ENCODE measurements at places on chromosomes 5 and 9.

- no peak for DNase-seq
Observed at GRCh38 chr5:13766236-13766635, 178.3 kb downstream of the DNAH5 start.

DNA sequence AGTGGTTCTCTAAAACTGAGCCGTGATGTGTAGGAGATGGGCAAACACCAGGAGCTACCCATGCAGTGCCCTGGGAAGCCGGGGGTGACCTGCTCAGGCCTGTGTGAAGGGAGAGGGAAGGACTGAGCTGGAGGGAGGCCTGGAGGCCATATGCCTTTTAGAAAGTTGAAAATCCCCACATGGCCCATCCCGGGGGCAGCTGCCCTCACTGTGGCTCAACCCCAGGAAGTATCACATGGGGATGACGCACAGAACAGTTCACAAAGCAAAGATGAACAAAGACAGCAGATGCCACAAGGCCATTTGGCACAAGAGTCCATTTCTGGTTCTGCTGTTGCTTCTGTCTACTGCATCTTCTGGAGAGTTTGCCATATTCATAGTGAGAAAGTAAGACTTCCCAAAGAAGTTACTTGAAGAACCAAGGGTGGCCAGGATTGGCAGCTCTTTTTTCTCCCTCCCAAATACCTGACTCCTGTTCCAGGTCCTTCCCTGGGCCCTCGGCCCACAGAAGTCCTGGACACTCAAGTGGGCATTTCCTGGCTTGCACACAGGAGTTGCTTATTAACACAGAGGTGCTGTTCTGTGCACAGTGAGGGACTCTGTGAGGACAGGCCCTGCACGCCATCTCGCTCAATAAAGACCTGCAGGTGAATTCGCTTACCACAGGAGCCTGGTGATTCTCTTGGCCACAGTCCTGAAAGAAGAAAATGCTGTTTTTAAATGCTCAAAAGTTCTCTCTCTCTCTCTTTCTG is 25.1 kb downstream of the ACSL6 start:
- no peak for DNase-seq

DNA sequence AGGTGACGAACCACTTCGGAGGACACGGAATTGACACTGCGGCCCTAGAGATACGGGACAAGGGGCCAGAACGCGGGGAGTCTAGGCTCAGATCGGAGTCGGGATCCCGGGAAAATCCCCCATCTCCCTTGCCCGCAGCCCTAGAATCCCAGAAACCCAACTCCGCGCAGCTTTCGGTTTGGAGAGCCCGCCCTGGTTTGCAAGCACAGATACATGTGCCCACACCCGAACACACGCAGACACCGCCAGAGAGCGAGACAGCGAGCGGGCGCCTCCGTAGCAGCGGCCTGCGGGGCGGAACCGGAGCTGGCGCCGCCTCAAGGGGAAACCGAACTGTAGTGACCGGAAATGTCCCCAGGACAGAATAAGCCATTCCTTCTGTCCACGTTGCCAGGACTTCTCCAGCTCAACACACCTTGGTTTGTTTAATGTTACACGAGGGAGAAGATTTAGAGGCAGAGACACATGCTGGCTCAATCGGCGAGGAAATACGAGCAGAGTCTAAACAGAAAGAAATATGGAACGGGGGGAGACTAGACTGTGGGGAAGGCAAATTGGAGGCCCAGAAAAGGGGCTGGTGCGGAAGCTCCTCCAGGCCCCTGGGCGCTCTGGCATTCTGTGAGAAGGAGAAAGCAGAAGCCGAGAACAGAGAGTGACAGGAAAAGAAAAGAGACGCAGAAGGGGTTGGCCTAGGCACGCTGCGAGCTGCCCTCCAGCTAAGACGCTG is 2.9 kb upstream of the PAX5 start:
- peak; percentile 47 for DNase-seq

DNA sequence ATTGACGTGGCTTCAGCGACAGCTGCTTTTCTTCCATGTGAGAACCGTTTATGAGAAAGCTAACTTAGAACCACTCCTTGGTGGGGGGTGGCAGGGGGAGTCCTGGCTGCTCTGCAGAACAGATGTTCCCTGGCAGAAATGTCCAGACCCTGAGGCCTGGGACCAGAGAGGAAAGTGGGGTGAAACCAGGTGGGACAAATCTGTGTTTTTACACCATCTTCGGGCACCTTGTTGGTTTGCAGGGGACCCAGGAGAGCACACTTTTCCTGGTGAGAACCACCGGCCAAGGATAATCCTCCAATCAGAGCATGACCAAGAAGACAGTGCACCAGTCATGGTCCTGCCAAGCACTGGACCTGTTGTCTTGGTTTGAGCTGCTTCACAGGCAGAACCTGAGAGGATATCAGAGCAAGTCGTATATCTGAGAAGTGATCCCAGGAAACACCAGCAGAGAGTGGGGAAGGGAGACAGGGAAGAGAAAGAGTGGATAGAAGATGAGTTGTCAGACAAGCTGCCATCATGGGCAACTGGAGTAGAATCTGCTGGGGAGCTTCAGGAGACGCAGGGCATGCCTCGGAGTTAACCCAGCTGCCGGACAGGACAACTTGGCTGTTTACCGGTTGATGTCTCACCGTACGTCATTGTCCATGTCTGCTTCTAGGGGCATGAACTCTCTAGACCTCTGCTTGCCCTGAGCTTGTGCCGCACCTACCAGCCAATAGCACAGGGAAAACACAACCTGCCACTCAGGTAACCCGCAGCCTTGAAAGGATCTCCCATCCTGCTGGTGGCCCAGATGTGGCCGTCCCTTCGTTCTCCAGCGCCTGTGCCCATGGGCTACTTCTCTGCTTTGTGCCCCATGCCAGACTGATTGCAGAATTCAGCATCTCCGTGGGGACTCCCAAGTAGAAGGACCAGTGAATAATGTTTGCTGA is 178.4 kb upstream of the MVB12B start:
- DNase-seq = no peak

DNA sequence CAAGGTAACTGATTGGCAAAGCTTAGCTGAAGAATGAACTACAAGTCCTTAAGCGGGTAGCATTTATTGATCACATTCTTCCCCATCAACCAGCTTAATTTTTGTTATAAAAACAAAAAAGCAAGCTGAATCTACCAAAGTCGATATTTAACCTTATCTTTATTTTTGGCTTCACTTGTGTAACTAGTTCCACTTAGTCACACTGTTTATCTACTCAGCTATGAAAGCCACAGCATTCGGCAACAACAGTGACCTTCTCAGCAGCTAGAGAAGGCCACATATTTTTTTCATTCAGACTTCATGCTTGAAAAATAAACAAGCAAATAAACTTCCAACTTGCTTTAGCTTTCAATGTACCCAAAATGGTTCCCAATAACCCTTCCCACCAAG is 69.4 kb downstream of the KLHL3 start:
- DNase-seq = no peak

GRCh38 chr5:65480306-65480865 is 1.3 kb downstream of the ADAMTS6 start:
- DNase-seq = no peak

- DNase-seq = no peak
Observed at GRCh38 chr9:33297432-33297831, 7.1 kb downstream of the NFX1 start.

GRCh38 chr5:141192110-141192725 is at the start of gene PCDHB10:
TSS of gene PCDHB10 (plus strand) at chr5:141192353. CDS start at chr5:141192553, 200 bp downstream.
- DNase-seq = no peak

- no peak for DNase-seq
Observed at GRCh38 chr9:129014124-129014523, 14.0 kb downstream of the SH3GLB2 start.

DNA sequence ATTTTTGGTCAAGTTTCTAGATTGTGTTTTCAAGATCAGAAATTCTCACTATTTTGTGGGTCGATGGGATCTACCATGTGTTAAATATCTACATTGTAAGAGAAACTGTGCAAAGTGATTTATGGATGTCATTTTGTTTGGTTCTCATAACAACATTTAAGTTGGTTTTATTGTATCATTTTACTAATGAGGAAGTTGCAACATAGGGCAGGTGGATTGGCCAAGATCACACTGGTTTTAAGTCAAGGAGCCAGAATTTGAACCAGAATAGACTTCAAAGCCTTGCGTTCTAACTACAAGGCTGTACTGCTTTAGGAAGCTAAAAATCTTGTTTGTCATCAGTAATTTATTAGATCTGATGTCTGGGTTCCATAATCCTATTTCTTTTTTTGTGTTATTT is 23.4 kb downstream of the SH3TC2 start:
- DNase-seq = no peak

- no peak for DNase-seq
Observed at GRCh38 chr5:56985936-56986625, 34.2 kb upstream of the MIER3 start.

DNA sequence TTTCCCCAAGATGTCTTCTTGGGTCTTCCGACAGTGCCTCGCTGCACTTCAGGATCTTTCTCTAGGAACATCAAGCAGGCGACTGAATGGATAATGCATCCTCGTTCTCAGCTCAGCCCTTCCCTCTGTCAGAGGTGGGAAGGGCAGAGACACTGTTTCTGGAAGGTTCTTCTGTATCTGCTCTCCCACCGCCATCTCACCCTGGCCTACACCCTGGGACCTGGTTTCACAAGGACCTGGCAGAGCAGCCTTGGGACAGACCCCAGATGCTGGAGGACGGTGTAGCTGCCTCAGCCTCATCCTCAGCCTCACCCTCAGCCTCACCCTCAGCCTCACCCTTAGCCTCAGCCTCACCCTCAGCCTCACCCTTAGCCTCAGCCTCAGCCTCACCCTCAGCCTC is 18.5 kb downstream of the MRPL36 start:
- DNase-seq = no peak

GRCh38 chr9:126546036-126546435 is 67.7 kb upstream of the LMX1B start:
- DNase-seq = no peak

DNA sequence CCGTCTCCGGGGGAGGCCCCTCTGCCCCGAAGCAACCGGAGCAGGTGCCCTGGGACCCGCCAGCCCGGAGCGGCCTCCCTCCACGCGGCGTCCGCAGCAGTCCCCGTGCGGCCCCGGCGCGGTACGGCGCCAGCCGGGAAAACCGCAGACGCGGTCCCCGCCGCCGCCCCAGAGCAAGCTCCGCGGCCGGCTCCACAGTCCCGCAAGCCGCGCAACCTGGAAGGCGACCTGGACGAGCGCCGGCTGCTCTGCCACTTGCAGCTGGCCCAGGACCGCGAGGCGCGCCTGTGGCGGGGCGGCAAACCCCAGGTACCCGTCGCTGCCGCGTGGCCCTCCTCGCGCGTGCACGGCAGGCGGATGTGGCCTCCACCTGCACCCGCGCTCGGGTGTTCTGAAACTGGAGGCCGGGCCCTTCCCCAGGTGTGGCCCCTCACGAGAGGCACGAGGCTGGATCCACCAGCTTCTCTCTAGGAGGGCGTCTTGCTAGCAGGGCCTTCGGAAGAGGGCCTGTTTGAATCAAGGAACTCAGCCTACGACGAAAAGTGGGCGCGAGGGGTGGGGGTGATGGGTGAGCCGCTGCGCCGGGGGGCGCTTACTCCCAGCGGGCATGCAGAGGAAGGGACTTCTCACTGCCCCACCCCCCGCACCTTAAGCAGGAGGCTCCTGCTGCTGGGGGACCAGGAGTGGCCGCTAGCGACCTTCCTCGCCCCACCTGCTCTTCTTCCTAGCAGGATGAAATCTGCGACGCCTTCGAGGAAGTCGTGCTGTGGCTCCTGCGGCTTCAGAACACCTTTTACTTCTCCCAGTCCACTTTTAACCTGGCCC is 602 bp downstream of the CCNI2 start:
- DNase-seq = no peak

DNA sequence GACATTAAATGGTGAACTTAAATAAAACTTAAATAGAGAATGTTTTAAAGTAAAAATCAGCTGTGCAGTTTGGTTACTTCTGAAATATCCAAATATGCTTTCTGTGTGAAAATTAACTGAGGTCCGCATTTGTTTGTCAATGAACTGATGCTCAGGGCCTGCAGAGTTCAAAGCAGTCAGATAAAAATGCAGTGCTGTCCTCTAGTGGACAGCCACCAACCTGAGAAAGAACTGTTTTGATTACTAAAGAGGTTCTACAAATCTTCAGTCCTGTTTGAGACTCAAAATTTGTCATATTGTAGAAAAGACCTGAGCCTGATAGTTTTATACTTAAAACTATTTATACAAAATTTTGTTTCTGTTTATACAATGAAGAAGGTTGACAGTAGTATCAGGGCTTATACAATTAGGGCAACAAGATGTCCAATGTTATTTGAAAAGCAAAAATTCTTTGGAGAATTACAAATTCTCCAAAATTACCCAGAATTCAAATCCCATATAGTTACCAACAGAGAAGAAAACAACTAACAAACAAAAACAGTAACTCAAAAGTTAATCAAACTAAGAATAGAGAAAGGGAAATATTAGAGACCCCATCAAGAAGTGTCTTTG is 232.3 kb upstream of the TBCA start:
- DNase-seq = no peak

- no peak for DNase-seq
Observed at GRCh38 chr5:80963966-80964481, 3.9 kb downstream of the RASGRF2 start.

GRCh38 chr9:27351438-27351837 is 54.5 kb upstream of the EQTN start:
- no peak for DNase-seq

- no peak for DNase-seq
Observed at GRCh38 chr5:119274030-119274766, 81.6 kb upstream of the TNFAIP8 start.

DNA sequence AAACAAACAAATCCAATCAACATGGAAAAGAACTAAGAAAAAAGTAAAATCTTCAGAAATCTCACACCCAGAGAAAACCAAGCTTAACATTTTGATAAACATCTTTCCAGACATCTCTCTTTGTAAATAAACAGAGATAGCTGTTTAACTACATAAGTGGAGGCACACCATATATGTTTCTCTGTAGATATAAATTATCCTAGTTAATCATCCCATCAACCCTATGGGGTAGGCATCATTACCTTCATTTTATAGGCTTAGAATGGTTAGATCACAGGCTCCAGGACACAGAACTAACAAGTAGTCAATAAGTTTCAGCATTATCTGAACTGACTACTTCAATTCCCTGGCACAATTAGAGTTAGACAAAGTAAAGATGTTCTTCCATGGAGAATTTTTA is 22.4 kb upstream of the NDFIP1 start:
- no peak for DNase-seq

DNA sequence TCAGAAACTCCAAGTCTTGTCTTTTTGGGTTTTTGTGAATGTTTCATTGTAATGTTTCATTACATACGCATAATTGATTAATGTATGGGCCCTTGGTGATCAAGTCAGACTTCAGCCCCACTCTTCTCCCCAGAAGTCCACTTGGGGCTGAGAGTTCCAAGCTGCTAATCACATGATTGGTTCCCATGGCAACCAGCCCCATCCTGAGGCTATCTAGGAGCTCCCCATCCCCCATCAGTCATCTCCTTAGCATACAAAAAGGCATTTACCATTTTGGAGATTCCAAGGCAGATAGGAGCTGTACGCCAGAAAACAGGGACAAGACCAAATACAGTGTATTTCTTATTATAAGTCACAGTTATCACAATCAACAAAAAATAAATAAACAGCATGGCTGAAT is 22.9 kb upstream of the SYK start:
- DNase-seq = no peak

DNA sequence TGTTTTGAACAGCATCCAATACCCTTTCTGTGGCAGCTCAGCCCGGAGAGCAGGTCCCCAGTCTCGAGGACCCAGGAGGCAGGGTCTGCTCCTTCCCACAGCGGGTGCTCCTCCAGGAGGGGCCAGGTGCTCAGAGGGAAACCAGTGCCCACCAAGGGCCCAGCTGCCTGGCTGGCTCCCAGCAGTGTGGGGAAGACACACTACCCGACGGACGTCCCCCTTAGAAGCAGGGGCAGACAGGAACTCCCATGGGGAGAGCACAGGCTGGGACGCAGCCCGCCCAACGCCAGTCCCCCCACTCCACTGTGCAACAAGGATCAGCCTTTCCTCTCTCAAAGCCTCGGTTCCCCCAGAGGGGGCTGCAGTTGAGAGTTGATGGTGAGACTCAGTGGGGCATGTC is 57.6 kb downstream of the ADAMTS2 start:
- no peak for DNase-seq
